Non-pigmented ciliary epithelial cell (primary cell): ENCODE measurements at places on chromosomes 5 and 9.

DNA sequence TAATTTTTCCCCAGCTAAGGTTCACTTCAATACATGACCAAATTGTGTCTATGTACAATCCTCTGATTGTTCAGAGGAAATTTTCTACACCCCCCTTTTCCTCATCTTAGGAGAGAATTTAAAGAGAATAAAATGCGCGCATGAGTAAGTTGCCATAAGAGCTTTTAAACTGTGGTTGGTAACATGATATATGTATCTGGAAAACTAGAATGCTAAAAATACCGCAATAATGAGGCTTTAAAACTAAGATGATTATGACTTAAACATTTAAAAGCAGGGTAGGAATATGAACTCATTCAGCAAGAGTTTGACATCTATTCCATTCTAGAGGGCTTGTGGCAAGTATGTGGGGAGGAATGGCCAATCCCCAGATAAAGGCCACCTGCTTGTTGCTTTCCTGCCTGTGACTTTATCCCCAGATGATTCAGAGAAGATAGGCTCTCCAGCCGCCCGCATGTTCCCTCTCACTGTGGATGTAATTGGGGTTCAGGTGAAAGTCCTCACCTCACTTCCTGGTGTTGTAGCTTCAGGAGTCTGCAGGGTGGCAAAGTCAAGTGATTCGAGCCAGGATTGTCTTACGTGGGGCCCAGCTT, 26.5 kb upstream of the BASP1 start:
- no peak for DNase-seq

- DNase-seq = no peak
Measured at GRCh38 chr5:189976-190365, 1.3 kb upstream of the LRRC14B start.

DNA sequence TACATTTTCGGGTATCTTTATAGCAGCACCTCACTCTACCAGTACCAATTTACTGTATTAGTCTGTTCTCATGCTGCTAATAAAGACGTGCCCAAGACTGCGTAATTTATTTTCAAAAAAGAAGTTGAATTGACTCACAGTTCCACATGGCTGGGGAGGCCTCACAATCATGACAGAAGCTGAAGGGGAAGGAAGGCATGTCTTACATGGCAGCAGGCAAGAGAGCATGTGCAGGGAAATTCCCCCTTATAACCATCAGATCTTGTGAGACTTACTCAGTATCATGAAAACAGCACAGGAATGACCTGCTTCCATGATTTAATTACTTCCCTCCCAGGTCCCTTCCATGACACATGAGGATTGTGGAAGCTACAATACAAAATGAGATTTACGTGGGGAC, 602.6 kb upstream of the DAB2 start:
- DNase-seq = no peak

GRCh38 chr9:108545436-108545835, 310.4 kb downstream of the ACTL7B start:
- DNase-seq = no peak

DNA sequence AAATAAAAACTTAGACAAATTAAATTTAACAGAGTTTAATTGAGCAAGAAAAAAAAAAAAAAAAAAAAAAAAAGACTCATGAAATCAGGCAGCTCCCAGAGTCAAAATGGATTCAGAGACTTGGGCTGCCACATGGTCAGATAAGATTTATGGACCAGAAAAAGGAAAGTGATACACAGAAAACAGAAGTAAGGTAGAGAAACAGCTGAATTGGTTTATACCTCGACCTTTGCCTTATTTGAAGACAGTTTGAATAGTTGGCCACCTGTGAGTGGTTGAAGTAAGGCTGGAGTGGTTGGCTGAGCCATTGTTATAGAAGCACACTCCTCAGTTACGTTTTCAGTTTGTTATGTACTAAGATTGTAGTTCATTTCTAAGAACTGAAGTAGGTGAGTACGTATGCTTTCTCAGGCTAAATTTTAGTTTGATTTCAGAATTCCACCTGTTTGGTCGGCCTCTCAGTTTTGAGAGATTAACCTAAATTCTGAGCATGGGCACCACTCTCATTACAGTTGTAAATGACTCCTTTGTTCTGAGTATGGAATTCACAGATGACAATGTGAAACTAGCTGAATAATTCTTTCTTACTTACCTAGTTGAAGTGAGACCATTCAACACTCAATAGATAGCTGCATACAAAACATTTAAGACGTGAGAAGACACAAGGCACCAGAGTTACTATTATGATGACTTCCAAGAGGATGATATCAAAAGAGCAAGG, 149.0 kb downstream of the AOPEP start:
- no peak for DNase-seq

DNA sequence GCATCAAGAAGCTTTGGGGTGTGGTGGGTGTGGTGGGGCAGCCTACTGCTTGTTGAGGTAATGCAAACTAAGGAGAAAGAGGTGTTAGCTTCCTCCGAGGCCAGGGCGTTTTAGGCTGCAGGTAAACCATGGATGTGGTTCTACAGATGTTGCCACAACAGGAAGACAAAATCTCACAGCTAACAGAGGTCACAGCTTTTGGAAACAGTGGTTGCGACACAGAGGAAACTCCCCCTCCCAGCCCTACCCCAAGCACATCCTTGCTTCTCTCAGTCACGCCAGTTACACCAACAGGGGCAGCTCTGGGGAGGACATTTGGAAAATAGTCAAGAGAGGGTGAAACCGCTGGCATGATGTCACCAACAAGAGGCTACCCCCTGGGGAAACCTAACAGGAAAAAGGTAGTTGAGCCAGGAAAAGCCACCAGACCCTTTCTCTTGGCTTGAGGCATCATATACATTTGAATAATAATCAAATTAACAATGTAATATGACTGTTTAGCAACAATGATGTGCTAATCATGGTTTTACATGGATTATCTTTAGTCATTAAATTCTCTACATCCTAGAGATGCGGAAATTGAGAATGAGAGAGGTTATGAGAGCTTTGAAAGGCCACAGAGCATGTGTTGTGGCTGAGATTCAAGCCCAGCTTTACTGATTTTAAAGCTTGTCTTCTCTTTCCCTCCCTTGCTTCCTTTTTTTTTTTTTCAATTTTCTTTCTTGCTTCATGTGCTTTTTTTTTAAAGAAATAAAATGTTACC, 82.2 kb upstream of the IL12B start:
- no peak for DNase-seq

- no peak for DNase-seq
Measured at GRCh38 chr5:157541447-157542118, 34.0 kb downstream of the ADAM19 start.

- no peak for DNase-seq
Measured at GRCh38 chr9:91034521-91034920, 232.9 kb downstream of the SYK start.

GRCh38 chr5:58898538-58898937, 315.7 kb downstream of the RAB3C start:
- DNase-seq = no peak

DNA sequence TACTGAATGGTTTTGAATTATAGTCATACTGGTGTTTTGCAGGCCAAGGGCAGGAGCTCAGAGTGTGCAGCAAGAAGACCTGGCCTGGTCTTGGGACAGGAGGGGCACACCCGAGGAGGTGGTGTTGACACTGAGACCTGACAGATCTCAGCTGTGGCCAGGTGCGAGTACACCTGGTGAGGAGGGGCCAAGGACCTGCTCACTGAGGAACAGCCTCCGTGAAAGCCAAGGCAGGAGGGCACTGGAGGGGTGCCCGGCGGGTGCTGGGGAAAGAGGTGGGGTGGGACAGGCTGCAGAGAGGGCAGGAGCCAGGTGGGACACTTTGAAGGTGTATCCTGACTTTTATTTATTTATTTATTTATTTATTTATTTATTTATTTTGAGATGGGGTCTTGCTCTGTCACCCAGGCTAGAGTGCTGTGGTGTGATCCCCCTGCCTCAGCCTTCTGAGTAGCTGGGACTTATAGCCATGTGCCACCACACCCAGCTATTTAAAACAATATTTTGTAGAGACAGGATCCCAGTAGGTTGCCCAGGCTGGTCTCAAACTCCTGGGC, 23.3 kb upstream of the LAMC3 start:
- no peak for DNase-seq

DNA sequence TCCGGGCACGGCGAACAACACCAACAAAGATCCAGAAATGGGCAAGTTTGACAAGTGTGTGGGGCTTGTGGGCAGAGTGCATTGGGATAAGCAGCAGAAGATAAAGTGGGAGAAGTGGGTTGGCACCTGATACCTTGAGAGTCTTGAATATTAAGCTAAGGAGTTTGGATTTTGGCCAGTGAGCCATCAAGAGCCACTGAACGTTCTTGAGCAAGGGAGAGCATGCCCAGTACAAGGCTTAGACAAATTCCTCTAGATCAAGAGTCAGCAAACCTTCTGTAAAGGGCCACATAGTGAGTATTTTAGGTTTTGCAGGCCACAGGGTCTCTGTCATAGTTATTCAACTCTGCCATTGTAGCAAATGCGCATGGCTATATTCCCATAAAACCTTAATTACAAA, 26.6 kb upstream of the TRMT10B start:
- DNase-seq = no peak

DNA sequence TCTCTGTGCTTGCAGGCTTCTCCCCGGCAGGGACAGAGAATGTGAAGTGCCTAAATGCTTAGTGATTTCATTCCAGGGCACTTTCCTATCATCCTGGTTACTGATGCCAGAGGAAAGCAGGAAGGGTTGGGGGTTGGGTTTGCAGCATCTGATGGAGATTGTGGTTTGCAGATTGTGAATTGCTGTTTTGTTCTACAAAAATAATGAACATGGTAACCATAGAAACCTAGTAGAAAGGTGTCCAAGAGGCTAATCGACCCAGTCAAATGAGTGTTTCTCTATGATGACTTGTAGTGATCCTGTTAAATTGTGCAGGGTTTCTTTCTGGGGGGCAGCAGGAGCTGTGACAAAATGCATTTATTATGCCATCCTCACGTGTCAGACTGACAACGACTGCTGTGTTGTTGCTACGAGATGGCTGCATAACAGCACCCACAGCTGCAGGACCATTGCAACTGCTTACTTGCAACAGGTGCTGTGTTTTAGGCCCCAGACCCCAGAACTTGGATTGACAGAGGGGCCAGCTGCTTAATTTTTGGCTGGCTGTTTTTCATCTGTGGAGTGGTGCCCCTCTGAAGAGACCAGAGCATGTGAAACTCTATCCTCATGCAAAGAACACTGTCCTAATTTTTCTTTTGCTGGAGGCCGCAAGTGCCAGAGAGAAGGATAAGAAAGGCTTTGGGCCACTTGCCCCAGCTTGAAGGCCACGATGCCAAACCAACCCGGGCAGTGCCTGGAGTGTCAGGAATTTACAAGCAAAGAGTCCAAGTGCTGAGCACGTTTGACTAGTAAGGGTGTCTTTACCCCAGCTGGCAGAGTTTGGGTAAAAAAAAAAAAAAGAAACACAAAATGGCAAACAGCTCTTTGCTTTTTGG, 397.8 kb downstream of the GADD45G start:
- DNase-seq = no peak

- DNase-seq = peak; percentile 59
Measured at GRCh38 chr5:93433422-93433821, 147.6 kb downstream of the NR2F1-AS1 start.

GRCh38 chr5:154351566-154351965, 94.2 kb upstream of the SAP30L start:
- no peak for DNase-seq

- DNase-seq = no peak
Measured at GRCh38 chr9:81242866-81243265, 446.5 kb downstream of the TLE1 start.

- DNase-seq = no peak
Measured at GRCh38 chr5:124746916-124747790, 714 bp upstream of the ZNF608 start.

- DNase-seq = no peak
Measured at GRCh38 chr5:149883550-149883949, 61.0 kb downstream of the PDE6A start.

GRCh38 chr9:78316166-78316892, 19.4 kb downstream of the PSAT1 start:
- DNase-seq = no peak

DNA sequence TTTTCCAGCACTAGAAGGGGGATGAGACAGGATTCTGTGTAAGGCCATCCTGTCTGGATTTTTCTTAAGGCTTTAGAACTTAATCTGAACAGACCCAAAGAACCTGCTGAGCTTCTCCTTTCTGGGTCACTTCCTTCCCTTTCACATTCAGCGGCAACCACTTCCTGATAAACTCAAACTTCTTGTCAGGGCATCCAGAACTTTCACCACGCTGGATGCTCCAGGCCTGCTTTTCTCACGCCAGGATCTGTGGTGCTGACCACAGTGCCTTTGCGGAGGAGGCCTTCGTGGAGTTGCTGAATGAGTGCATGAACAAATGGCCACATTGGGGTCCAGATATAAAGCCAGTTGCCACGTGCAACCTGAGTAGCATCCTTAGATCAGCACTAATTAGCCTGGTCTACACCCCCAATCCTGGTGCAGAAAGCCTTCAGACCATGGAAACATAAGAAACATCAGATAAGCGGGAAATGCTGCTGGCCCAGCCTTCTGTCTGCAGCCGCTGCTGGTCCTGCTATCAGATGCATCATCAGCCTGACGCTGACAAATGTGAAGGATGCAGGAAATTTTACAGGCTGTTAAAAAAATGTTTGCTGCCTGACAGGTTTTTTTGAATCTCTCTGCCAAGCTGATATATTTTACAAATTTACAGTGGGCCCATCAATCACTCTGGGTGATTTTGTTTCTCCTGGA, 75.3 kb upstream of the BARHL1 start:
- DNase-seq = no peak

DNA sequence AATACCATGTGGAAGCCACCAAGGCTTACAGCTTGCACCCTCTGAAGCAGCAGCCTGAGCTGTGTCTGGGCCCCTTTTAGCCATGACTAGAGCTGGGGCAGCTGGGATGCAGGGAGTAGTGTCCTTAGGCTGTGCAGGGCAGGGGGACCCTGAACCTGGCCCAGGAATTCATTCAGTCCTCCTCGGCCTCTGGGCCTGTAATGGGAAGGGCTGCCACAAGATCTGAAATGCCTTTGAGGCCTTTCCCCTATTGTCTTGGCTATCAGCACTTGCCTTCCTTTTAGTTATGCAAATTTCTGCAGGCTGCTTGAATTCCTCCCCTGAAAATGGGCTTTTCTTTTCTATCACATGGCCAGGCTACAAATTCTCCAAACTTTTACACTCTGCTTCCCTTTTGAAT, 9.0 kb downstream of the GPR150 start:
- DNase-seq = no peak

GRCh38 chr9:126507318-126508109, 106.2 kb upstream of the LMX1B start:
- no peak for DNase-seq

GRCh38 chr5:131148835-131149234, 16.2 kb downstream of the HINT1 start:
- DNase-seq = no peak

DNA sequence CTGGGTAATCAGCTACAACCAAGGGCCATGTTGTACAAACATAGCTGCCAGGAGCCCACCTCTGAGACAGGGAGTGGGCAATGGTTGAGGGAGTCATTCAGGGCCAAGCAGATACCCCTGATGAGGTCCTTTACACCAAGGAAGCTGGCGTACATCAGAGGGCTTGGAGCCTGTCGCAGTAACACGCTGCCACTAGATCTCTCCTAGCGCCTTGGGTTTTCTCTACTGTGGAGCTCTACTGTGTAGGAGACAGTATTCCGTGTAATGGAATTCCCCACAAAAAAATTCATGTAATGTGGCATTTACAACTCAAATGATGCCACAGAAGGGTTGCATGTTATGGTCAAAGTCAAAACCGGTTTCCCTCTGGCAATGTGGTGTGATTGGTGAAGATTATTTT, 41.4 kb upstream of the CRB2 start:
- no peak for DNase-seq
